ENCODE measurements at places on chromosomes 12 and 14. TPM values are rescaled to one million over a fixed set of nuclear protein-coding genes. Genes with fewer than 3 reads are reported as not detected.

GRCh38 chr12:114500775-114501473 is 95.0 kb upstream of the TBX5 start:
- H3K4me1 ChIP-seq = no peaks in the 10 kb centered on the region
- no peak overlapping the region for H3K27ac ChIP-seq
- peaks cover 8% of the 10 kb centered on the region for H3K27me3 ChIP-seq
- H3K4me3 ChIP-seq = no peak overlapping the region
- DNase-seq = no peak
- H3K36me3 ChIP-seq = no peaks in the 10 kb centered on the region

Gene KRT5
- 2.4 TPM for total RNA-seq

- DNase-seq = no peak
- H3K36me3 ChIP-seq = no peaks in the 10 kb centered on the region
- no peaks in the 10 kb centered on the region for H3K4me1 ChIP-seq
- H3K27ac ChIP-seq = no peak overlapping the region
- no peaks in the 10 kb centered on the region for H3K27me3 ChIP-seq
- H3K4me3 ChIP-seq = no peak overlapping the region
These were observed 11.6 kb upstream of the SYNDIG1L start for GRCh38 chr14:74437496-74438053.

DNA sequence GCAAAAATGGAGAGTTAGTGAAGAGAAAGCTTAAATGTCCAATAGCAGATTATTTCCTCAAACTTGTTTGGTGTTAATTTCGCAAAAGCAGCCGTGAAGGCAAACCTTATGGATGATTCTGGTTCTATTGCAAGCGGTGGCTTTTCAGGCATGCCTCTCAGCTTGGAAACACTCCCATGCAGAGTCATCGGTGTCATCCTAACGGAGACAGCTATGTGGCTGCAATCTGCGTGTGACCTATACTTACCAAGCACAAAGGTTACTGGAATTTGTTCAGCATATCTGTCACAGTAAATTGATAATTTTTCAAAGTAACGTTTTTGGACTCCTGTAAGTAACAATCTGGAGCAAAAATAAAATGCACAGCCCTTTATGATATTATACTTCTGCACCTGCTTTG is 5.0 kb downstream of the BEST3 start:
- no peak overlapping the region for H3K27ac ChIP-seq
- H3K27me3 ChIP-seq = no peaks in the 10 kb centered on the region
- H3K4me3 ChIP-seq = no peak overlapping the region
- DNase-seq = no peak

Gene EID3
- total RNA-seq = 1.2 TPM

- no peak for DNase-seq
- H3K4me1 ChIP-seq = peaks cover 32% of the 10 kb centered on the region
- H3K27ac ChIP-seq = peak overlapping the region; percentile 62
- no peak overlapping the region for H3K4me3 ChIP-seq
- no peaks in the 10 kb centered on the region for H3K27me3 ChIP-seq
These were observed 19.6 kb downstream of the CLMN start for GRCh38 chr14:95300002-95300696.

GRCh38 chr12:74794522-74794921 is 256.9 kb downstream of the ATXN7L3B start:
- no peaks in the 10 kb centered on the region for H3K36me3 ChIP-seq
- no peaks in the 10 kb centered on the region for H3K4me1 ChIP-seq
- H3K4me3 ChIP-seq = no peak overlapping the region

Gene DUSP16
- total RNA-seq = 26.9 TPM

DNA sequence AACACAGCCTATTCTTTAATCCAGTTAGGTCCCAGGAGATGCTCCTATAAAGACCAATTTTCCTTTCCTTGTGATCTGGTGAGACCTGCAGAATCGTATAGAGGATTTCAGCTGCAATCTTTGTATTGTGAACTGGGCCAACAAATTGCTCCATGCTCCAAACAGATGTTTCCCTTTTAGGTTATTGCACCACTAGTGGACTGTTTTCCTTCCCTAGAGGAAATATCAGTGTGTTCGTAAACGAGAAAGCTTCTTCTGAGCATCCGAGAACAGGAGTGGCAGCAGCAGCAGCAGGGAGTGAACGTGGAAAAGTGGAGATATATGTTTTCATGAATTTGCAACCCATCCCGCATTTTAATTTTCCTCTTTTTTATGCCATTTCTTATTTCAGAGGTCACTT is 344.1 kb upstream of the PDE3A start:
- H3K36me3 ChIP-seq = no peaks in the 10 kb centered on the region
- no peaks in the 10 kb centered on the region for H3K4me1 ChIP-seq
- no peak for DNase-seq
- no peaks in the 10 kb centered on the region for H3K27me3 ChIP-seq

DNA sequence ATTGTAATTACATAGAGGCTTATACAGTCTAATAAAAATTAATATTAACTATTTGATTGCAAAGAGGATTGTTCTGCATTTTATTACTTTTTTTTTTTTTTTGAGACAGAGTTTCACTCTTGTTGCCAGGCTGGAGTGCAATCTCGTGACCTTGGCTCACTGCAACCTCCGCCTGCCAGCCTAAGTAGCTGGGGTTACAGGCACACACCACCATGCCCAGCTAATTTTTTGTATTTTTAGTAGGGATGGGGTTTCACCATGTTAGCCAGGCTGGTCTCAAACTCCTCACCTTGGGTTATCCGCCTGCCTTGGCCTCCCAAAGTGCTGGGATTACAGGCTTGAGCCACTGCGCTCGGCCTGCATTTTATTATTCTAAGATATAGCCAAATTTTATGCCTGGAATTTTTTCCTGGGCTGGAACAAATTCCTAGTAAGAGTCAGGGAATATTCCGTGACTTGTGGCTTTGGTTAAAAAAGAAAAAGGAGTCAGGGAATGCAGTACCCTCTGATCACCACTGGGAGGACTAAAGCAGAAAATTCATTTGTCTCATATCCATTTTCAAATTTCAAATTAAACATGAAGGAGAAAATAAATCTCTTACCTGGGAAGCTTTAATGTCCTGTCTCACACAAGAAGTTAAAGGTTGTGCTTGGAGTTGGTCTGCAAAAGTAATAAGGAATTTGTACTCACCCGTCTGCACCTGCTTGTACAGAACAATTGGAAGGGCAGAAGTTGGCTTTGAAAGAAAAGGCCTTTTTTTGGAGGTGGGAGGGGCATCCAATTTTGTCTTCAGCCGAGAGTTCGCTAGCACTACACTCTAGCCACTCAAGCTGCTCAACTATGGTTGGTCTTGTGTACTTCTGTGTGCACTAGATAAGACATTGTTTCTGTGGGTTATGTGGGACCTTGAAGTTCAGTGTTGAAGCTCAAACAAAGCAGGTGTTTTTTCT is 8.7 kb downstream of the MARK3 start:
- DNase-seq = peak; percentile 43
- no peak overlapping the region for H3K4me3 ChIP-seq
- peaks cover 74% of the 10 kb centered on the region for H3K4me1 ChIP-seq
- no peaks in the 10 kb centered on the region for H3K27me3 ChIP-seq
- peak overlapping the region; percentile 43 for H3K27ac ChIP-seq

DNA sequence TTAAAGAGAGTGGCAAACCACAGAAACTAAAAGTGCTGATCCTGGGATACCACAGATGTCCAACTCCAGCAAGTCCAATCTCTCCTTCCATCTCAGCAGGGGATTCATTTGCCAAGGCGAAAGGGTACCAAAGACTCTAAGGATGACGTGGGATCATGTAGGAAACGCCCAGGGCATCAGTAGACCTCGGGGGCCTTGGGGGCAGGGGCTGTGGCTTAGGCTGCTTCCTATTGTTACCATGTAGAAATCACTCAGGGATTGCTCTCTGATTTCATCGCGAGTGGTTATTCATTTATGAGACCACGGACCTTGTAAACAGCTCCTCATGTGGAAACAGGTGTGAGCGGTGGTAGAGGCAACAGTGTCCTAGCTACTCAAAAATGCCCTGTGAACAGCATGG is 149.3 kb upstream of the FKBP4 start:
- no peak overlapping the region for H3K27ac ChIP-seq
- H3K4me1 ChIP-seq = no peaks in the 10 kb centered on the region
- no peaks in the 10 kb centered on the region for H3K36me3 ChIP-seq
- no peak overlapping the region for H3K4me3 ChIP-seq
- no peaks in the 10 kb centered on the region for H3K27me3 ChIP-seq
- no peak for DNase-seq

DNA sequence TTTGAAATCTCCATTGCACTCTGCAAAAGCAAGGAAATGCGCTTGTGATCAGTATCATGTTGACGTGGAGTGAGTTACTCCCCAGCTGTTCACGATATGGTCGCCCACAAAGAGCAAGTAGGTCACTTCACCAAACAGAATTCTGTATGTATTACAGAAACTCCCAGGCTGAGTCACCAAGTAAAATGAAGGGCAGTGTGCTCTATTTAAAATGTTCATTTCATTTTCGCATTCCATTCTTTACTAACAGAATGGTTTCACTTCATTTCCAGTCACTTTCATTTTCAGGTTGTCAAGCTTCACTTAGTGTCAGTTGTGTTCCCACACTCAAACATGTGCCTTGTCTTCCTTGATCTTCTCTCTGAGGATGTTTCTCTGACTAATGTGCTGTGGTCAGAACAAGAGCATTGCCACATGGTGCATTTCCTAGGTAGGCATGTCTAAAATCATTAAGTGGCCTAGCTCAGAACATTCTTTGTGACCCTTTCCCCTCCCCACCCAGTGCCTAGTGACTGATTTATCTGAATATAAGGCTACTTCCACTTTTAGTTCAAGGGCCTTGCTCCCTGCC is 391.2 kb downstream of the RAD51B start:
- peak; percentile 41 for DNase-seq
- H3K27ac ChIP-seq = peak overlapping the region; percentile 49
- no peaks in the 10 kb centered on the region for H3K27me3 ChIP-seq
- H3K4me3 ChIP-seq = no peak overlapping the region

DNA sequence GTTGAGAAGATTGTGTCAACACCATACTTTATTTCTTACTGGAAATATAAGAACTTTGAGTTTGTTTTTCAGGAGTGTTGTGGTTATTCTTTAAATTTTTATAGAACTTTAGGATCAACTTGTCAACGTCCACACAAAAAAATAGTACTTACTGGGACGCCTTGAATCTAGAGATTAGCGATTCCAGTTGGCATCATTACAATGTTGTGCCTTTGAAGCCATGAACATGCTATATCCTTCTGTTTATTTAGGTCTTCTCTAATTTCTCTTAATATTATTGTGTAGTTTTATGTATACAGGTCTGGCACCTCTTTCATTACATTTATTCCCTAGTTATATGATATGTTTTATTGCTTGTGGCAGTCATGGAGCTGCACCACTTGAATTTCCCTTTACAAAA is 320.8 kb upstream of the CCDC196 start:
- H3K36me3 ChIP-seq = no peaks in the 10 kb centered on the region
- DNase-seq = no peak
- H3K4me1 ChIP-seq = no peaks in the 10 kb centered on the region
- H3K4me3 ChIP-seq = no peak overlapping the region
- no peak overlapping the region for H3K27ac ChIP-seq

DNA sequence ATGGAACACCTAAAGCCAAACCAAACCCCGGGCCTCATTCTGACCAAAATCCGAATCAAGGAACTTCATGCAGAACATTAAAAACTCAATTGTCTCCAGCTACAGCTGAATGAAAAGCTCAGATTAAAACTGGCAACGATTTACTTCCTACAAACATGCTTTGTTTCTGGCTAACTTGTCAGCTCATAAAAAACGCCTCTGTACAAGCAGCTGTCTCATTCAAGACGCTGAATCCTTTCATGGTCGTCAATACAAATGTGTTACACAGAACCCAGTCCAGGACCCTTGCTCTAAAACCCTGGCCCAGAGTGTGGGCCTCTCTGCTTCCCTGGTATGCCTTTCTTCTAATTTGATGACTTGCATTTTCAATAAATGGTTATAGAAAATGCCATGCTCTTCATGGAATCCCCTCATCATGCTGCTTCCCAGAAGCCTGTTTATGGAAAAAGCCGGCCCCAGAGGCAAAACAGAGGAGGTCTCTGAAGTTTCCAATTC is 183.1 kb downstream of the PHLDA1 start:
- no peak overlapping the region for H3K4me3 ChIP-seq
- H3K27ac ChIP-seq = no peak overlapping the region
- no peaks in the 10 kb centered on the region for H3K4me1 ChIP-seq
- no peaks in the 10 kb centered on the region for H3K36me3 ChIP-seq

DNA sequence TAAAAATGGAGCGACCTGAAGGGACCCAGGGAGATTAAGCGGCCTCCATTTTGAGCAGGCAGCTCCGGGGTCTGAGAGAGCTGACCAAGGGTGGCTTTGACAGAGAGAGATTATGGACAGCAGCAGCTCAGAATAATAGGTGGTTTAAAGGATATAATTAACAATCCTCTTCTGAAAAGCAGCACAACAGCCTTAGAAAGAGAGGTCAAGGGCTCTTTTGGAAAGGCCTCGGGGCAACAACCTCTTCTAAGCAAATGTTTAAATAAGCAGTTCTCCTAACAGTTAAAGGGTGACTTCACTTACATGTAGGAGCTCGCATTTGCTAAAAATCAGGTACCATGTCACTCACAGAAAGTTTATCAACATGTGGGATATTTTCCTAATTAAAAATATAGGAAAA is 87.2 kb upstream of the FRMD6 start:
- no peaks in the 10 kb centered on the region for H3K36me3 ChIP-seq
- H3K4me3 ChIP-seq = no peak overlapping the region
- H3K27me3 ChIP-seq = no peaks in the 10 kb centered on the region
- DNase-seq = no peak

Gene VRK1
- 3.4 TPM for total RNA-seq

GRCh38 chr14:105324080-105324778 is 9.7 kb downstream of the PACS2 start:
- H3K27me3 ChIP-seq = no peaks in the 10 kb centered on the region
- H3K4me1 ChIP-seq = peaks cover 3% of the 10 kb centered on the region

DNA sequence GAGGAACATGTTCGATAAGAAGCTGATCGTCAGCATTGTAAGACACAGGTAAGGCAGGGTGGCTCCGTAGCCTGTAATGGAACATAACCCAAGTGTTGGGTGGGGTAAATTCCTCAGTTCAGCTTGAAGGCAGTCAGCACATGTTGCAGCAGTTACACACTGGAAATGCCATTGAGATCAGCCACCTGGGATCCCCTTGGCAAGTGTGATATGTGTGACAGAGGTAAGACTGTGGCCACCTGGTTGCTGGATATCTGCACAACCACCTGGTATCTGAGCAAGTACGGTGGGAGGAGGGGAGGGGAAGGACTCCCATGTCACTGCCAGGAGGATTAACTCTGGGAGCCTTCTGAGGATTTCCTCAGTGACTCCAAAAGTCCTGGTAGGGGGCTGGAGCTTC is 158.0 kb upstream of the CAND1 start:
- no peak overlapping the region for H3K4me3 ChIP-seq
- no peak overlapping the region for H3K27ac ChIP-seq
- H3K27me3 ChIP-seq = no peaks in the 10 kb centered on the region
- no peaks in the 10 kb centered on the region for H3K36me3 ChIP-seq

Gene PTPRQ
- 0.91 TPM for total RNA-seq
